H4 (cell line): ENCODE measurements at places on chromosomes 6 and 20. TPM values are rescaled to one million over a fixed set of nuclear protein-coding genes. Genes with fewer than 3 reads are reported as not detected.
A peak's percentile ranks its signal among the peaks of the same experiment; 100 is the strongest.

DNA sequence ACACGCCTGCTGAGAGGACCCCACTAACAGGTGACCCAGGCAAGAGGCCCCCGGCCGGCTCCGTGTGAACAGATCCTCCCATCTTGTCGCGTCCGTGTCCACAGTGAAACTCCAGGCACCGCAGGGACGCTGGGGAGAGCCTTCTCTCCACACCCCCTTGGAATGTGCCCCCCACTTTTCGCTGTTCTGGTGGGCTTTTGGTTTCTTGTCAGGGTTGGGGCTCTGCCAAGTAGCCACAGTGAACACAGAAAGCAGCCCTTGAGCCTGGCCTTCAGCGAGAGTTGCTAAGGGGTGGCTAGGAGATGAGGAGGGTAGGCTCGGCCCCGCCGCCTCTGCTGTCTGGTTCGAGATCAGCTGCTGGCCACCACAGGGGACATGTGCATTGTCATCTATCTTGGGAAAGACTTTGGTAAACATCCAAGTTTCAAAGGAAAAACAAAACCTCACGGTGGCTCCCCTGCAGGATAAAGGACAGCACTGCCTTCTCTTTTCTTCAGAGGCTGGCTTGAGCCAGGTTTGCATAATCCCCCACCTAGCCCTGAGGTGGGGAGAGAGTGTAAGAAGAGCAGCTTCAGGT, 22.7 kb downstream of the SYNDIG1 start:
- peak; percentile 40 for DNase-seq

- DNase-seq = no peak
These were observed 320.0 kb upstream of the FLRT3 start for GRCh38 chr20:14657266-14658005.

GRCh38 chr6:112232845-112233256, 21.5 kb downstream of the LAMA4 start:
- peak; percentile 81 for DNase-seq

DNA sequence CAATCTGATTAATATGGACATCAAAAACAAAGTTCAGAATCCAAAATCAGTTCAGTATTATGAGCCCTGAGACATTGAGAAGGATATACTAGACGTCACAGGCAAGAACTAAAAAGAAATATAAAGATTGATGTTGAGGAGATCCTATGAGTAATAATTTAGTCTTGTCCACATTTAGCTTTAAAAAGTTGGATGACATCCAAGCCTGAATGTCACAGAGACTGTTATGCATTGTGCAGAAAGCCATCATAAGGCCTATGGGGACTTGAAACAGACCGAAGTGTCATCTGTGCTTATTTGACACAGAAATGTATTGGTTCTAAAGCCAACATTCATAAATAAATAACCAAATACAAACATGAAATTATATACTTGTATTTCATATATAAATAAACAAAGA, 581.8 kb upstream of the MMS22L start:
- DNase-seq = no peak

DNA sequence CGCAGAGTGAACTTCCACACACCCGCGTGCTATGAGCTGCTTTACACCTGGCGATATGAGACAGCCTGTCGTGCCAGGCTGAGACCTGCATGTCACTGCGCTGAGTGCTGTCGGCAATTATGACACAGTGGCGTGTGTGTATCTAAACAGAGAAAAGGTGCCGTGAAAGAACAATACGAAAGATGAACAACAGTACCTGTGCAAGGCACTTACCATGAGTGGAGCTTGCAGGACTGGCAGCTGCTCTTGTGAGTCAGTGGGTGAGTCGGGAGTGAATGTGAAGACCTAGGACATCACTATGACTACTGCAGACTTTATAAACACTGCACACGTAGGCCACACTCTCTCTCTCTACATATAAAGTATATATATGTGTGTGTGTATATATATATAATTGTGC, 68.5 kb upstream of the DUSP22 start:
- no peak for DNase-seq

DNA sequence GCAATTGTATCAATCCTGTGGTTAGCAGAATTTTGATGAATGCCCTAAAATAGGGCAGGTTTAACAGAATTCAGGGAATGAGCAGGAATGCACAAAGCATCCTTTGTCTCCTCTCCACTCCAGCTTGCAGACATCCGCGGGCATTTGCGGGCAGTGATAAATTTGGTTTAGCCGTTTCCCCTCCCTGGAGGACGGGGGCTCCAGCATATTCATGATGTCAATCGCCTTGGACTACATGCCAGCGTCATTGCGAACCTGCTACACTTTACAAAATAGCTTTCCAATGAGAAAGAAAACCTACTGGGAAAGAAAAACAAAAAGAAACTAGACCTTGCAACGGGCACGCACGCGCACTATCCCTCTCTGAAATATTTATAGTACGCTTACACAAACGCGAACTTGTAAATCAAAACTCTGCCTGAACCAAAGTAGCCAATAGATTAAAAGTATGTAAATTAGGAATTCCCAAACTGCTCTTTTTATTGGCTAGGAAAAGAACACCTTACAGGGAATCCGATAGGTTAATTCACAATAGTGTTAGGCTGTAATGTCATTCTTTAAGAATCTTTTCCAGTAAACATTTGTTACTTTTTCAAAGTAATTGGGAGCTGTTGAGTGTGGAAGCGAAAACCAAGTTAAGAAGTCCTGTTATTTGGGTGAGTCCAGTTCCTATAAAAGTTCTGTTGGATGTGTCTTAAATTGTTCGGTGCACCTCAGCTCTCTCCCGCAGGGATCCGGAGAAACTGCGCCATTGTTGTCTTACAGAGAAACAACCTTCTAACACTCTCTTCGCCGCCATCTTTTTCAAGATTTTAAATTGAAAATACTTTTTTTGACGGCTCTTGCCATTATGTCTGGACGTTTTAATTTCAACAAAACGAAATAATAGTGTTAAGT, 136.7 kb downstream of the HFE start:
- DNase-seq = peak; percentile 90

Gene TMEM217
- total RNA-seq = 1.1 and 1.6 TPM in 2 replicates

Gene CDC5L
- 29.0 and 34.7 TPM in 2 replicates for total RNA-seq

DNA sequence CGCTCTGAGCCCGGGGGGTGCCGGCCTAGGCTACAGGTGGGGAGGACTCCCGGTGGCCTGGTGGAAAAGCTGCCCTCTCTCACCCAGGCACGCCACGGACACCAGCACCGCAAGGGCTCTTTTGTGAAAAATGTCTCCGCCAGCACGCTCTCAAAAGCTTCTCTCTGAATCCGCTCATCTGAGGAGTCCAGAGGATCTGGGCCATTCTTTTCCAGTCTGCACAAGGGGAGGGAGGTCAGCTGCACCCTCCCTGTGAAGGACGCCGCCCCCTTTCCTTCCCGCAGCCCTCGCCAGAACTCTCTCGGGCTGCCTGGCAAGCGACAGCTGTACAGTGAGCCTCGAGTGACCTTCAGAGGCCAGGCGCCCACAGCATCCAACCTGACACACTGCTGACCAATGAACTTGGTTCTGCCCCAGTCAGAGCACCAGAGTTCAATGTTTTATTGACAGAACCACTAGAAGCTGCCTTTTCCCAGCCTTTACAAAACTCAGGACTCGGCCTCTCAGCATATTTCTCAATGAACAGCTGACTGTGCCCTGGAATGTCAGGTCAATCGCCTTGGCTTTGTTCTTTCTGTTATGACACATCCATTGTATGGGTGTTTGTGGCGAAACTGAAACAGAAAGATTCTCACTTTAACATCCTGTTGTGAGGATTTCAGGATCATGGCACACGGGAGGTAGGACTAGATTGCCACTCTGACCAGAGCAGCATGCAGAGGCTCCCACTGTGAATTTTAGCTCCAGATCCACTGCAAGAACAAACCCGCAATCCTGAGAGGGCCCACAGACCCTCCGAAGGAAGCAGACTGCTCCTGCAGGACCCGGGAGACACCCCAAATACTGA, 26.7 kb downstream of the SERPINB9 start:
- peak; percentile 76 for DNase-seq

DNA sequence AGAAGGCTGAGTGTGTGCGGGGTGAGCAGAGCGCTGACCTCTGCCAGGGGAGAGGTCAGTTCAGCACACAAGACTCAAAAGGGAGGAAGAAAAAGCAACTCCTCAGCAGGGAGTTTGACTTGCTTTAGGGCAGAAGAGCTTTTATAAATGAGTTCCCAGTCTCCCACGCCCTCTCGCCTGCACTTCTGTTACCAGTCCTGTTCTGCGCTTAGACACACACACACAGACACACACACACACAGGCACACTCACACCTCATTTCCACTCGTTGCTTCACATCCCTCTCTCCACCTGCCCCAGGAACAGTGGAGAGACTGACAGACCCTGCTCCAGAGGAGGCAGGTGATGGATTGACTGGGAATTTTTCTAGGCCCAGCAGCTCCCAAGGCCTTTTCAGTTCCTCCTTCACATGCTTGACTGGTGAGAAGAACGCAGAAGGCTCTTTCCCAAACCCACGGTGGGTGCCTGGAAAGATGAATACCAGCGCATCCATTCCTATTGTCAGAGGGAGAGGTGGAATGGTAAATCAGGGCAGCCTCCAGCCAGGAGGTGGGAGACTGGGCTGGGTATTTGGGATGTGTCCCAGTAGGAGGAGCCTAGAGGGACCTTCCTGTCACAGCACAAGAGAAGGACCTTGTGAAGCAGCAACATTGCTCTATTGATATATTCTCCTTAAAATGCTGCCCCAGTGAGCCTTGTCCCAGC, 43.7 kb downstream of the JAG1 start:
- DNase-seq = no peak

DNA sequence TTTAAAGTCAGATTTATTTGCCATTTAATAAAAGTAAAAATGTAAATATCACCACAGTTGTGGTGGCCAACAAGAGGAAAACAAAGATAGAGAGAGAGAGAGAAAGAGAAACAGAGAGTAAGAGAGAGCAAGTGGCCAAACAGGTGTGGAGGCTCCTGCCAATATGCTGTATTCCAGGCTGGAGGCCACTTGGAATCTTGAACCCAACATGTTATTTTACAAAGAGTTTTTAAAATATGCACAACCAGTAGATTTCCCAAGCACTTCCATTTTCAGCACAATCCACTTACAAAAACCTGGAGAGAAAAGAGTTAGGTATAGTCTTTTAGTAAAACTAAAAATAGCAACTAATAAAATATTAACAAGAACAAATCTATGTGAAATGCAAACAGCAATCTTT, 1323.1 kb upstream of the CITED2 start:
- DNase-seq = no peak

DNA sequence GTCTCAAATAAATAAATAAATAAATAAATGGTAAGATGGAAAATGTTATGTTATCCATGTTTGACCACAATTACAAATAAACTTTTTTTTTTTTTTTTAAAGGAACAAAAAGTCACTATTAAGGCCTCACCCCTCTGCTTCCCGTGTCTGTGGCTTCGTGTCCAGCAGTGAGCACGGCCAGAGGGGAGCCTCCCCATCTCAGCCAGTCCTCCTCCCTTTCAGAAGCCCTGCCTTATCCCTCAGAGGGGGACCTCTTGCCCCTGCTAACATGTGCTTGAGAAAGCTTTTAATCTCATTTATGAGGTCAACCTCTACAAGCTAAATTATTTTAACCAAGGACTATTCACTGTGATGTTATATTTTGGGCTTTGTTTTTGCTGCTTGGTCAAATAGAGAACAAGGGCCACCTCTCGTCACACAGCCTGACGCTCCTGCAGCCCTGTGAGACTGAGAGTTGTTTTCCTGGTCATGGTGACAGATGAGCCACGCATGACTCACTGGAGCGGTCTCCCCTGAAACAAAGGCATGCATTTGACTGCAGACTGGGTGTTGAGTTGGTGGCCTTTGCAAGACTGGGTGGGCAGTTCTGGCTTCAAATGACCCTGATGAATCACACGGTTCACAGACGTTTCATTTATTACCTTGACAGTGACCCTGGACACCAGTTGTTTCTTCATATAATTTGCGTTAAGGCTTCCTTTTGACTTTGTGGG, 131.8 kb downstream of the TIAM2 start:
- DNase-seq = peak; percentile 73

Gene GPX5
- total RNA-seq = not detected in 2 replicates

- no peak for DNase-seq
These were observed 15.4 kb downstream of the SERAC1 start for GRCh38 chr6:158152659-158153058.

Gene CCDC170
- not detected in 2 replicates for total RNA-seq

Gene TRIM15
- 0.04 TPM in 1 of 2 replicates, not detected in the other for total RNA-seq

DNA sequence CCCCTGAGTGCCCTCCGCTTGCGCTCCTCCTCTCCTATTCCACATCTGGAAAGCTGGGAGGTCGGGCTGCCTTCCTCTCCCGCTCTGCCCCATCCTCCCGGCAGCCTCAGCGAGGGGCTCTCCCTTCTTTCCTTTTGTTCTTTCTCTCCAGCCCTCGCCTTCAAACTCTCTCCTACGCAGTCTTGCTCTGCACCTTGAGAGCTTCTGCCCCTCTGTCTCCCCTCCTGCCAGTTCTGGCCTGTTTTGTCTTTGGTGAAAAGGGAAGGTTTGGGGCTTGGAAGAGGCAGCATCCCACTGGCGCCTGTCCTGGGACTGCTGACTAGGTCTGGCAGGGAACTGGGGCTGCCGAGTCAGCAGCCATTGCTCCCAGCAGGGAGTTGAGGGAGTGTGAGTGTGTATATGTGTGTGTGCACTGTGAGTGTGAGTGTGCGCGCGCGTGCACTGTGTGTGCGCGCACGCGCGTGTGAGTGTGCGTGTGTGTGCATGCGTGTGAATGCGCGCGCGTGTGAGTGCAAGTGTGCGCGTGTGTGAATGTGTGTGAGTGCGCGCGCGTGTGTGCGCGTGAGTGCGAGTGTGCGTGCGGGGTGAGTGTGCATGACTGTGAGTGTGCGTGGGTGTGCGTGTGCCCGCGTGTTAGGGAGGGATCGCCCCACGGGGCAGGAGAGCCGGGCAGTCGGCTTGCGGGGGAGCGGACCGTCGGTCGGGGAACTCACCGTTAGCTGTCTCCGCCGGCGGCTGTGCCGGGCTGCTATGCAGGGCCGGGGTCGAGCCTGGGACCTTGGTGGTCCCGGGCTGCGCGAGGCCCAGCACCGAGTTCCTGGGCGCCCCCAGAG, 523 bp downstream of the CPXM1 start:
- no peak for DNase-seq

Gene SIRPG
- not detected in 2 replicates for total RNA-seq

- peak; percentile 39 for DNase-seq
These were observed 222.6 kb downstream of the ZMYND8 start for GRCh38 chr20:47133809-47134456.

DNA sequence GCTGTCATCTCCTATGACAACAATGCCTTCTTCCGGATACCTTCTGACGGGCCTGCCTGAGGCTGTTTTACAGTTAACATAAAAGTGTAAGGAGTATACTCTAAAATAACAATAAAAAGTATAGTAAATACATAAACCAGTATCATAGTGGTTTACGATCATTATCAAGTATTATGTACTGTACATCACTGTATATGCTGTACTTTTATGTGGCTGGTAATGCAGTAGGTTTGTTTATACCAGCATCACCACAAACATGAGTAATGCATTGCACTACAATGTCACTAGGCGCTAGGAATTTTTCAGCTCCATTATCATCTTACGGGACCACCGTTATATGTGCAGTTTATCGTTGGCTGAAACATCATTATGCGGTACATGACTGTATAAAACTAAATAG, 76.5 kb downstream of the VEGFA start:
- DNase-seq = peak; percentile 77

Gene OXT
- not detected in 2 replicates for total RNA-seq

Gene ELOVL2
- 0.58 and 0.85 TPM in 2 replicates for total RNA-seq

GRCh38 chr6:165800337-165800736, 137.3 kb upstream of the PDE10A start:
- no peak for DNase-seq

Gene RPS6KA2
- 2.1 and 4.6 TPM in 2 replicates for total RNA-seq

Gene WFDC8
- not detected in 2 replicates for total RNA-seq

- no peak for DNase-seq
These were observed 117.2 kb downstream of the SYCP2 start for GRCh38 chr20:59816146-59816738.

- DNase-seq = no peak
These were observed 37.3 kb downstream of the KCNB1 start for GRCh38 chr20:49445176-49445575.
